ENCODE measurements at places on chromosomes 12 and 14.
A peak's percentile ranks its signal among the peaks of the same experiment; 100 is the strongest.

- DNase-seq: no peak
These were observed 1.1 kb downstream of the ATXN2 start for GRCh38 chr12:111597831-111598636.

- no peak for DNase-seq
These were observed 5.3 kb downstream of the SSTR1 start for GRCh38 chr14:38213001-38213400.

DNA sequence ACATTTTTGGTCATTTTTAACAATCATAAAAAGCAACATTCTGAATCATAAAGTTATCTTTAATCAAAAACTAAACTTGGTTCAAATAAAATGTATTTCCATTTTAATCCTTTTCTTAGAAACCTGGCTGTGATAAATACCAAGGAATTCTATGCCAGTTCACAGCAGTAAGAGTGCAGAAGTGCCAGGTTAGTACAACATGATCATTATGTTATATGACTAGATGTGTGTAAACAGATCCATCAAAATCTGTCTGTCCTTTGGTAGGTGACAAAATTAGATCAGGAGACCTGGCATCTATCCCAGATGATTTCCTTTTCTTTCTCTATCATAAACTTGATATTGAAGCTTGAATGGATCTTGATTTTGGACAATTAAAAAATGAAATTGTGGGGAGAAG, 200.6 kb upstream of the STXBP6 start:
- DNase-seq: no peak

DNA sequence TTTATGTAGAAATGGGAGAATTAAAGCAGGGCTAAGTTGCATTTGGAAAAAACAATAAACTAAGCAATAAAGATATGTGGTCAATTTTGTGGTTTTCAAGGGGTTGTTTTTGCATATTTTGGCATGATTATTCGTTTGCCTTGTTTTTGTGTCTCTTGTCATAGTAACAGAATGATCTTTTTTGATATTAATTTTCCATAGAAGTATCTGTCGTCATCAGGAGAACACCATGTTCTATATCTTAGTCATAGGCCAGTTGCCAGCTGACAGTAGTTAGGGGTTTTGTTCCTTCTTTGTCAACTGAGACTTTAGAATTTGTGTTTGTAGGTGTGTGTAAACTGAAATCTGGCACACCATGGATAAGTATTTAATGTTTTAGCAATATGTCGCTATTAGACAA, 1354.8 kb downstream of the LRFN5 start:
- no peak for DNase-seq

DNA sequence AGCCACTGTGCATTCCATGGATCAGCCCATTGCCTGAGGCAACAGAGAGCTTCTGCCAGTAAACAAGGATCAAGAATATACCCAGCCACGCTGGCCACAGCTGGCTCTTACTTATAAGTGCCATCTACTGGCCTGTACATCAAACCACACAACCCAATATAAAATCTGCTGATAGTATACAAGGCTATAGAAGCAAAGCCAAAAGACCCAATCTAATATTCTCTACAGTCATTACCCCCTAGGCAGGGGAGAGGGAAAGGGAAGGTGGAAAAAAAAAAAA, 4.4 kb upstream of the FAM186B start:
- no peak for DNase-seq

DNA sequence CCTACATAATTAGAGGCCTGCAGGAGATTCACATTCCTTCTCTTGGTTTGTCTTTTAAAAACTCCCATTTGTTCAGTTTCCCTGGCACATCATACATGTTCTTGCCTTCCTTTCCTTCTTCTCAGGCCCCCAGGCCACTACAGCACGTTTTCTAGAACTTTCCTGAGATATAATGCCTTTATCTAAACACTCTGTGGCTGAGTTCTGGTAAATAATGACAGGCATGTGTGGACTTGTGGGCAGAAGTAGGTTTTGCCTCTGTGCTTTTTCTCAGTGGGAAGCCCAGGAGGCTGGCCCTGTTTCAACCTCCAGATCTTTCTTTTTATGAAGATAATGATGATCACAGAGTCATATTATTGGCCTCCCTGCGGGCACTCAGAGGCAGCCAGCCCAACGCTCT, 117.2 kb downstream of the TMX1 start:
- no peak for DNase-seq

DNA sequence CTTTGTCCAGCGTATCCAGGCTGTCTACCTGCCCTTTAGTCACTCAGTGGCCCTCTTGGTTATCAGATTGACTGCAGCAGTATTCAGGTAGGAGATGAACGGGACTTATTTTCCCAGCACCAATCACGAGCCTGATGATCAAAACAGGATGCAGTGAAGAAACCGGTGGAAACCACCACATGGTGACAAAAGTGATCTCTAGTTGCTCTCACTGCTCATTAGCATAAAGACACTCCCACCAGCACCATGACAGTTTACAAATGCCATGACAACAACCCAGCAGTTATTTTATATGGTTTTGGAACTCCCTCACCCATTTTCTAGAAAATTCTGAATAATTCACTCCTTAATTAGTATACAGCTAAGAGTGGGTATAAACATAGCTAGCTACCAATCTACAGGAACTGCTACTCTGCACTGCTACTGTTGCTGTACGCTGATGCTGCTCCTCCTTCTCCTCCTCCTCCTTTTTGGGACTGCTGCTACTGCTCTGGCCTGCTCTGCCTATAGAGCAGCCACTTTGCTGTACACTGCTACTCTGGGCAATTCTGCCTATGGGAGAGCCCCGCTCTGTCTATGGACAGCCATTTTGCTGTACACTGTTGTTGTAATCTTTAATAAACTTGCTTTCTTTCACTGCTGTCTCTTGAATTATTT, 142.5 kb upstream of the SSTR1 start:
- peak; percentile 38 for DNase-seq

DNA sequence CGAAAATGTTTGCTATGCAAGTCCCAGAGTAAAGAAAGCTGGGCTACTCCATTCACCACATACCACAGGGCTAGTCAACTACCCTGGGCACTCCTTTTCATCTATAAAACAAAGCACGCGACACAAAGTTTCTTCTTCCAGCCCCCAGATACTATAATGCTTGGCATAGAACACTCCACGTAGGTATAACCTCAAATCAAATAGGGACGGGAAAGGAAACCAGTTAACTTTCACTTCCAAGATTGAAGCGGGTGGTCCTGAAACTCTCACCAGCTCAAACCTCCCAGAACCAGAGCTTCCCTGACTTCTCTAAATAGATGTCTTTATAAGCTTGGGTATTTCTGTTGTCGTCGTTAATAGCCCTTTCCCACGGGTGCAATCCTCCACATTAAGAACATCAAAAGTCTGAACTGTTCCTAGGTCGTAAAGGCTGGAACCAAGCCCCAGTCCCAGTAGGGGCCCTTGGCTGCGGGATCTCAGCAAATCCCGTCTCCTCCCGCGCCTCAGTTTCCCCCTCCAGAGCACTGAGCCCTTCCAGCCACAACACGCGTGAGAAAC, 647 bp downstream of the LGMN start:
- no peak for DNase-seq

DNA sequence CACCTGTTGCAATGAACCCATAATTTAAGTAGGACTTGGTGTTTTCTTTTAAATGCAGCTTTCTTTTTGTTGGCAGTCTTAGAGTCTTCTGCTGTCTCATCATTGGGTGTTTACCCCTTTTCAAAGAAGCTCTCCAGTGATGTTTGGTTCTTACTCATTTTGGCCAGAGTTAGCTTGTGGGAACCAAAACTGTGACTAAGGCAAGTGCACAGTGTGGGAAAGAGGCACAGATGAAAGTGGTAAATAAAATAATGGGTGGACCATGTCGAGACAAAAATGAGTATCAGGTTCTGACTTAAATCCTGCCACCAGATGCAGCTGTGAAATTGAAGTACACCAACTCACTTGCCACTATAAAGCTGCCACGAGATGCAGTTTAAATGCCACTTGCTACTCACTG, 615.4 kb upstream of the MIS18BP1 start:
- no peak for DNase-seq

- no peak for DNase-seq
These were observed 16.7 kb downstream of the PNP start for GRCh38 chr14:20485900-20486299.

DNA sequence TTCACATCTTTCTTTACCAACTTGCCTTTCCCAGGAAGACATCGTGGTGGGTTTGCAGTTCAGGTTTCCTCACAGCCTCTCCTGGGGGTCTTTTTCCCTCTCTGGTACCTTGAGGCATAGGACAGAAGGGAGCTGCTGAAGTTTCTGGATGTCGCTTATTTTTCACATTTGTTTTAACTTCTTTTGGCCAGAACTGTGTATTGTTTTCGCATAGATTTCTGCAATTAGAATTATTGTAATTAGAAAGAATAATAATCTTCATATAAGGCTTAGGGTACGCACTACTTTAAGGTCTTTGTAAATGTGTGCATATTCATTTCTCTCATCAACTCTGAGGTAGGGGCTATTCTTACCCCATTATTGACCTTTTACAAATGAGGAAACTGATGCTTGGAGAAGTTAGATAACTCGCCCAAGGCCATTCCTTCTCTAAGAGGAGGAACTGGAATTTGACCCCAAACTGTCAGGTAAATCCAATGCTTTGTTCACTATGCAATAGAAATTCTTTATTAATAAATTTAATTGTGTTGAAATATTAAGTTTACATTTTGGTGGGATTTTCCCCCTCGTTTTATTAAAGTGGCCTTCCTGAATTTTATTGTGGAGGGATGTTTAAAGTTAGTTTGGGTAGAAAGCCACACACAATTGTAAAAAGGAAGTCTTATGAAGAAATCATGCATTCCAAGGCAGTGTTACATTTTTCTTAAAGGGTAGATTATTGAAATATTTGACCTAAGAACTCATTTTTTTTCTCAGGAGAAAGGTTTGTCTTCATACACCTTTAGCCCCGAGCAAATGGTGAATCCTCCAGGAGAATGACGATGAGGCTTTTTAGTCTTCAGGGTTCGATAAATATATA, 12.1 kb upstream of the SLC38A2 start:
- DNase-seq: no peak

- no peak for DNase-seq
These were observed 2.8 kb downstream of the RDH5 start for GRCh38 chr12:55722948-55723347.

GRCh38 chr14:81256289-81256960, 35.7 kb upstream of the GTF2A1 start:
- no peak for DNase-seq

DNA sequence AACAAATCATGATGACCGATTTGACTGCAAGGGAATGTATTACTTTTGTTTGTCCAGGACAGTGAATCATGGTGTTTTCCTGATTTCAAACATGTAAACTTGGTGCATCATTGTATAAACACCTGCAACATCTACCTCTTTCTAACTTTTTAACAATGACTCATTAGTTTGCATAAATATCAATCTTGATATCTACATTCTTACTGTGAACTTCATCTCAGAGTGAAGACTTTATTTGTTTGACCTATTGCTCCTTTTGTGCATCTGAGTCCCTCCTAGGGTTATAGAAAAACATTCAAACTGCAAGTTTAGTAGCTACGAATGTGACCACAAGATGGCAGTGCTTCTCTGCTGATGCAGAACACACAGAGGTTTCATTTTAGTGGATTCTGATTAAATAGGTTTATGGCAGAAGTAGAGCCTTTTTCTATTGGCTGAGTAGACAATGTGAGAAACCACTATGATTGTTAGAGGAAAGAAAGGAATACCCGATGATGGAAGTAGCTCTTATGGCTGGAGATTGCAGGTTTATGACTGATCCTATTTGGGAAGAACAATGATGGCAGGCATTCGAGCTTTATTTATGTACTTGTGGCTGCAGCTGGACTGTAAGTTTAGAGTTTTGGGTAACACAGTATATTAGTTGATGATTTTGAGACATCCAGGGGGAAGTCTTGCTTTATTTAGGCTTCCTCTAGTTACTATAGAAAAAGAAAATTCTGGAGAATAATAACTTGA, 244.2 kb upstream of the OR4E1 start:
- DNase-seq: peak; percentile 24

GRCh38 chr12:116210762-116211161, 66.7 kb downstream of the MED13L start:
- DNase-seq: no peak

GRCh38 chr12:45615268-45615667, 114.2 kb upstream of the ARID2 start:
- DNase-seq: no peak

DNA sequence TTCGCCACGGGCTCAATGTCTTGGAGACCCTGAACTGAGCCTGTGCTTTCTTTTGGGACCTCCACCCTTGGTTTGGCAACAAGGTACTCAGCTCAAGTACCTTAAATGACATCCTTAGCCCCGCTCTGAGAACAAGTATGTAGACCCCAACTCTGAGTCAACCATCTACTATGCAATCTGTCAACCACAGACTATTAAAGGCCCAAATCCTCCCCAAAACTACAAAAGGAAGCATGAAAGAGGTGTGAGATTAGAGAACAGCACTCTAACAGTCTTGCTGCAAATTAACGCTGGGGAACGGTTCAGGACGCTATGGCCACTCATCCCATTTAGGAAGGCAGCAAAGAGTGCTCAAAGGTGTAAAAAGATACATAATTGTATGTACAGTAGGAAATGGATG, 52.1 kb downstream of the CCDC88C start:
- no peak for DNase-seq

DNA sequence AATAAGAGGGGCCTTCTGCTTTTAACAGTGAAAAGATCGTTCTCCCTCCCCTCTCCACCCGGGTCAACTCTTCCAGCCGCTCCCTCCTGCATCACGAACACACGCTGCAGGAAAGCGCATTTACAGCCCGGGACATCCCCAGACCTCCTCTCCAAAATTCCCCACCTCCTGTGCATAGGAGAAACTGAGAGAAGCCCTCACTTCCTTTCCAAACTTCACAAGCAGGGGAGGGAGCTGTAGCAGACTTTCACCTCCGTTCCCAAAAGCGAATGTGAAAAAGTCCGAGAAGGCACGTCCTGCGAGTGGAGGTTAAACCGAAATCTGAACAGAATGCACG, 513 bp downstream of the BCAT1 start:
- no peak for DNase-seq

- DNase-seq: no peak
These were observed 108.8 kb downstream of the CRACR2A start for GRCh38 chr12:3644104-3644503.

DNA sequence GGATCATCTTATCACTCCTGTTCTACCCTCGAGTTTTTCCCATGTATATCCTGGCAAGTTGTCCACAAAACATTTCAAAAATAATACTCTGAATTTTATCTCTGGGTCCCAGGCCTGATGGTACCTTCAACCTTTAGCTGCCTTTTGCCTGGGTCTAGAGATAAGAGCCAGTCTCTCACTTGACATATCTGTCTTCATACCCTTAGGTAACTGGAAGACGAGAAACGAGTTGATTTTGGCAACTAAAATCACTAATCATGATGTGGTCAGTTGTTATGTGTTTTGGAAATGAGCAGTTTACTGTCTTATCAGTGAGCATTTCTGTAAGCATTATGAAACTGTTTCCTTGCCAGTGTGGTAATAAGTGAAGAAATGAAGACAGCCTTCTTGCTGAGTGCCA, 6.3 kb downstream of the RNF10 start:
- no peak for DNase-seq

DNA sequence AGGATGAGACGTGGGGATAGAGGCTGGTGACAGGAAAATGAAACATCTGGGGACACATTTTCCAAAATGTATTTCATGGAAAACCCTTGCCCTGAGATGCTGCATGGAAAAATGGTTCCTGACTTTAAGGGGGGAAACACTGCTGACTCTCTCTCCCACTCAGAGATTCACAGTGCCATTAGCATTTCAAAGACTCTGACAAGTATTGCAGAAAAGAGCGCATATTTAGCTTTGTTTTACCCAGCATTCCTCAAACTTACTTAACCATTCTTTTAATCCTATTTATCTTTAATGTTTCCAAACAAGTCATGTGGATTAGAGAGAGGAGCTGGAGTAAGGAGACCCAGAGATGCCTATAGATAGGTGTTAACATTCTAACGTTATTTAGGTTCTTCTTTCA, 141.8 kb upstream of the DYRK2 start:
- DNase-seq: no peak

- DNase-seq: no peak
These were observed 279.9 kb downstream of the RPS29 start for GRCh38 chr14:49306152-49306751.
